ENCODE measurements at places on chromosomes 16 and 17.

GRCh38 chr17:27512511-27513346 is 56.5 kb downstream of the KSR1 start:
- no peak for DNase-seq

GRCh38 chr17:17702449-17703139 is 21.3 kb downstream of the RAI1 start:
- no peak for DNase-seq

GRCh38 chr17:49548506-49549310 is 27.0 kb upstream of the NXPH3 start:
- DNase-seq = no peak

DNA sequence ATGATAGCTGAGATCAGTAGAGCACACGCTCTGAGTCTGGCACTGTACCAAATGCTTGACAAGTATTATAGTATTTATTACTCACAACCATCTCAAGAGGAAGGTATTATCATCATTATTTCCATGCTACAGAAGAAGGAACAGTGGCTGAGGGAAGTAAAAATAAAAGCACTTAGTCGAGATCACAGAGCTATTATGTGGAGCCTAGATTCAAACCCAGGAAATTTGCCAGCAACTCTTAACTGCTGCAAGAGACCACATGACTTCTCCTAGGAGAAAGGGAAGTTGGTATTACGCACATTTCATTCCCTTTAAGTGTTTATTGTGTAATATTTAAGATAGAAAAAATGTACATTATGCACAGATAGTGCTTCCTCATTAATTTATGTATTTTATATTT is 1.0 kb upstream of the RHOT1 start:
- DNase-seq = no peak

GRCh38 chr17:48611681-48612455 is 1.1 kb upstream of the HOXB7 start:
- no peak for DNase-seq

DNA sequence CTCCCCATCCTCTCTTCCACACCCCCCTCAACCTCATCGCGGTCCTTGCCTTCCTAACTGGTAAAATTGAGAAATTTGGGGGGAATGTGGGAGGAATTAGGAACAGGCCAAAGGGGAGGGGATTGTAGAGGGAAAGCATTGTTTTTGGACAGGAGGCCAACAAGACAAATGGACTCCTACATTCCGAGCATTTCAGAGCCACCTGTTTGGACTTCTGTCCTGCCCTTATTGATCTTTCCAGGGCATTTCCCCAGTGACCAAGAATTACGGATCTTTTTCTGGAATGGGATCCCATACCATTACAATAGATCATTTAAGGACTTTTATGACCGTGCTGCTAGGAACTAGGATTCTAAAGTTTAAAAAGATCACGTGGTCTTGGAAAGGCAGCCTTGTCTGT is 221.3 kb upstream of the ASIC2 start:
- no peak for DNase-seq

- DNase-seq = no peak
Measured at GRCh38 chr17:83113381-83113780, 34.0 kb downstream of the METRNL start.

DNA sequence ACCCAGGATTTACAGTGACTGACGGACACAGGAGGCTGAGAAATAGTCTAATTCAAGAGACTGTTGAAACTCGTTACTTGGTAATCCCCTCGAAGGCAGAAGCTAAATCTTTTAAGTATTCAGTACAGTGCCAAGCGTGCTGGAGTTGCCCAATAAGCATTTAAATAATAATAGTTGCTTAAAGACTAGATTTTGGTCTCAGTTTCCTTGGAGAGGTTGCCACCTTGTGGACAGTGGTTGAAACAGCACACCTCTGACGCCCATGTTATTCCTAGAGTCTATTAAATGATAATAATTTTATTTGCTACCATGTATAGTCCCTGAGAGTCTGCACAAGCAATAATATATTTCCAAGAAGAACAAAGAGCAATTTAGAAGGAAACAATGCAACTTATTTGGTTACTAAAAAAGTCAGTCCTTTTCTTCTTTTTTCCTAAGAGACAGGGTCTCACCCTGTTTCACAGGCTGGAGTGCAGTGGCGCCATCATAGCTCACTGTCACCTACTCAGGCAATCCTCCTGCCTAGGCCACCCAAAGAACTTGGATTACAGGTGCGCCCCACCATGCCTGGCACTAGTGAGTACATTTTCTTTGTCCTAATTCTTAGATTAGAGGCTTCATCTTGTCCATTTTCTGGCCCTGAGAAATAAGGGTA is 138.0 kb upstream of the NUDT7 start:
- peak; percentile 20 for DNase-seq

DNA sequence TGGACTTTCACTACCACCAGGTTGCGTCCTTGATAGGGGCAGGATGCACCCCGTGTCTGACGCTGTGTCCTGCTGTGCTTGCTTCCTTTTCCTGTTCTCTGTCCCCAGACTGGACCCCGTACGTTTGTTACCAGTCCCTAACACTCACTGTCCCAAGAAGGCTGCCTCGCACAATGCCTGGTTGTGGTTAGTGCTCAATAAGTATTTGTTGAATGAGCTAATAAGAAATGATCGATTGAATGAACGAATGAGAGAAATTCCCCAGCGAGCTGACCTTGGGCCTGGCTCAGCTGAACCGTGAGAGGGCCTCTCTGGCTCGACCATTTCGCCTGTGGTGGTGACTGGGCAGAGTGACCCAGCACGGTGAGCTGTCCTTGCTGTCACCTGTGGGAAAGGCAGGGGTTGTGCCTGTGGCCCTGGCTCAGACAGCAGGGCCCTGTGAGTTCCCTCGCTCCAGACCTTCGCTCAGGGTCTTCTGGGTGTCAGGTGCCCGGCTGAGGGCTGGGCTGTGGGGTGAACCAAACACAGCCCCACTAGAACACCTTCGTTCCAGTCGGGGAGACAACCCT is 20.9 kb downstream of the CMIP start:
- DNase-seq = no peak

DNA sequence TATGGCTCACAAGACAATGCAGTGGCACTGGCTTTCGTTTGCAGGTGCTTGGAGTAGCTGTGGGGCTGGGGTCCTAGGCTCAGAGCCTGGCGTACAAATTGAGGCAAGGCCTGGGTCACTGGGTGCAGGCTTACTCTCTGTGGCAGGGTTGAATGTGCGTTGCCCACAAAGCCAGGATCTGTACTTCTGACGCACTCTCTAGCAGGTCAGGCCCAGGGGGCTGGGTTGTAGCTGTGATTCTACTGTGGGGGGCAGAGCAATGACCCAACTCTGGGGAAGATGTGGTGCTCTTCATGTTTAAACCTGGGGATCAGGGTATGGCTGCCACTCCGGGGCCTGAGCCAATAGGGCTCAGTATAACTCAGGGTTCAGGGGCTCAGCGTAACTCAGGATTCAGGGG is 6.4 kb upstream of the PRSS21 start:
- no peak for DNase-seq

GRCh38 chr17:42680331-42680808 is 1.3 kb downstream of the CCR10 start:
- DNase-seq = no peak

- no peak for DNase-seq
Measured at GRCh38 chr16:2282866-2283555, 15.1 kb upstream of the RNPS1 start.

DNA sequence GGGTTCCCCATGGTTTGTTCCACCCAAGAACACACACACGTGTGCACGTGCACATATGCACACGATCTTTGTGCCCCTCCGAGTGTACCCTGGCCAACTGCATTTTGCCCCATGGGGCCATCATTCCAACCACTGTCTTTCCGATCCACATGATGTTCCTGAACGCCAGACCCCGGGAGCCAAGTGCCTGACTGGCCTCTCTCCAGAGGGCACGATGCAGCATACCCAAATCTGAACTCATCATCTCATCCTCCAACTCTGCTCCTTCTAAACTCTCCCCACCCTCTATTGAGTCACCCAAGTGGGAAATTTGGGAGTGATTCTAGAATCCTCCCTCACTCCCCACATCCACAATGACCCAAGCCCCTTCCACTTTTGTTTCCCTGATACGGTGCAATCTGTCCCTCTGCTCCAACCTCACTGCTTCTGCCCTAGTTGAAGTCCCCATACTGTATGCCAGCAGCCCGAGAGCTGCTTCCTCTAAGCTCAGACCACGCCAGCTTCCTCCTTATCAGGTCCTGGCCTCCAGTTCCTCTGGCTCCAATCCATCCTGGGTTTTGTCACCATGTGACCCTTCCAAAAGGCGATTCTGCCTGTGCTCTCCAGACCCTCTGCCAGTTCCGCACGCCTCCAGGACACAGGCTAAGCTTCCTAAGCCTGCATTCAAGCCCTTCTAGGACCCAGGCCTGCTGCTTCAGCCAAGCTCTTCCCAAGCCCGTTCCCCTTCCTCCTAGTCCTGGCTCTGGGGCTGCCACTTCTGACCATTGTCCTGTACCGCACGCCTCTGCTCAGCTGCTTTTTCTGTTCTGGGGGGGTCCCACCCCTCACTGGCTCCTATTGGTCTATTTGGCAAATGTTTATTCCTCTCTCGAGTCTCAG is 10.1 kb upstream of the TMEM208 start:
- DNase-seq = no peak

DNA sequence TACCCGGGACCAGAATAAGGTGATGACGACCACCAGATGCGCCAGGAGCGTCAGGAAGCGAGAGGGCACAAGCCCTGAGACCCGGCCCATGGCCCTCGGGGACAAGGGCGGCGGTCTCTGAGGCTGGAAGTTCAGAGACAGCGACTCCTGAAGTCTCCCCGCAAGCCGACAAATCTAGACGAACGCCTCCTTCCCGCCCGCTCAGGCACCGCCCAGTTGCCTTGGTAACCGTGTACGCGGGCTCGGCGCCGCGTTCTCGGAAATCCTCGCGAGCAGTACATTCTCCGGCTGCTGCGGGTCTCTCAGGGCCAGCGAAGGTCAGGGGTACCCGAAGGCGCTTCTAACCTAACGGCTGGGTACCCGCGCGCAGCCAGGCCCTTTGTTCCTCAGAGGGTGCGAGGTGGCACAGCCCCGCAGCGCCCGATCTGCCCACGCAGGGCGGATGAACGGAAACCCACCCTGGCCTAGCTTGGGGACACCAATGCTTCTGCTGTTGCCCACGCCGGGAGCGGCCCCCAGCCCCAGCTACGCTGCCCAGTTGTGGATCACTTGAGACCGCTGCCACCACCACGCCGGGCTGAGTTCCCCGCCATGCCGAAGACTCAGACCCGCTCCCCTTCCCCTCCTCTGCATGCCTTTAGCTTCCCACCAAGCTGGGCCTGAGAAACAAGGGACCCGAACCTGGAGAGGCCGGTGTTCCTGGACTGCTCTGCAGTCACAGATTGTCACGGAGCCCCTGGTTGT is at the start of gene TMEM107:
TSS of gene TMEM107 (minus strand) at position 184 of the 744 bp plus-strand sequence. CDS start at position 90, 94 bp downstream.
- peak; percentile 76 for DNase-seq

DNA sequence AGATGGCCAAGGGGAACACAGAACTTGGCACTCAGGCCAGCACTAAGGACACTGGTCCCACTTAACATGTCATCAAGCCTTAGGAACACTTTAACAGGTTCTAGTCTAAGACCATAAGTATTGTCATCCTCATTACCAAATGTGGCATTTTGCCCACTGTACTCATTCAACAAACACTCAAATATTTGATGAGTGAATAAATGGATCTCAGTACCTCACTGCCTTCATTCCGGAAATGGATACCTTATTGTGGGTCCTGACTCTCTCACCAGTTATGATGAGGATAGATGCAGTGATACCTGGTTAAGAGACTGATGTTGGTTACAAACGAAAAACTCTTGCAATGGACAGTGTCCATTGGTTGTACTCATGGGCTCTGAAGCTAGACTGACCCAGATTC is 455.2 kb upstream of the DYNLRB2 start:
- no peak for DNase-seq

Measured in stimulated activated CD4-positive, alpha-beta T cell treated with anti-CD3 and anti-CD28 coated beads, Interleukin-1b, Interleukin-23, amount 100 ng/mL, for 4 hours (primary cell).